Activated CD4-positive, alpha-beta T cell treated with anti-CD3 and anti-CD28 coated beads, Interleukin-2, amount 50 U/mL, for 16 hours (primary cell): ENCODE measurements at places on chromosomes 6 and 20.

GRCh38 chr6:1216488-1216974 lies 95.4 kb upstream of the FOXQ1 start:
- DNase-seq = no peak

DNA sequence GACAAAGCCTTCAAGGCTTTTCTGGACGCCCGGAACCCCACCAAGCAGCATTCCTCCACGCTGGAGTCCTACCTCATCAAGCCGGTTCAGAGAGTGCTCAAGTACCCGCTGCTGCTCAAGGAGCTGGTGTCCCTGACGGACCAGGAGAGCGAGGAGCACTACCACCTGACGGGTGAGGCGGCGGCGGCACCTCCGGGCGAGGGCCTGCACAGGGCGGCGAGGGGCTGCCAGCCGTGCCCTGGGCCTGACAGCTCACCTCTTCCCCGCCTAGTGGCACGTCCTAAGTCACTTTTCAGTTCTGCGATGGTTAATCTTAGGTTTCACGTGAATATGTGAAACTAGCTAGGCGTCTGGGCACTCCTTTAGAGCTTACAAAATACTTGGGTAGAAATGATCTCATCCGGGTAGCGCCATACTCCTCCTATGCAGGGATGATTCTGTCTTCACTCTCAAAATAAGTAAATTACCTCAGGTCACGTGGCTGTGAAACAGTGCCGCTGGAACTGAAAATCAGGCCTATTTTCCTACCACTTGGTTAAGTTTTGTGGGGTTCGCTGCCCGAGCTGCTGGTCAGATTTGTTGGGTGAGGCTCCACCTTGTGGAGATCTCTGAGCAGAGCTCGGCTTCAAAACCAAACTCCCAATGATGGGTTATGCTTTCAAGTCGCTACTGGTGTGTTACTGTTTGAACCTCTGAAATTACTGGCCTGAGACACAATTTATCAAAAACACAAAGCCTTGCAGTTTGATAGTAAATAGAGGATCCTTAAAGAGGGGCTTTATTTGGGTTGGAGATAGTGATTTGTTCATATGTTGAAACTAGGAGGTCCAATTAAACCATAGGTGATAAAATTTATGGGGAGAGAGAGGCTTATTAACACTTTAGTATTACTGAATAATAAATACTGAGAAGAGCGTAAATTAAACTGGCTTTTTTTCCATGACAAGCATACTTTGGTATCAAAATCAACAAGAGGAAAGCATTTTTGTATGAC lies 15.5 kb upstream of the CLDN20 start:
- peak; percentile 43 for DNase-seq

DNA sequence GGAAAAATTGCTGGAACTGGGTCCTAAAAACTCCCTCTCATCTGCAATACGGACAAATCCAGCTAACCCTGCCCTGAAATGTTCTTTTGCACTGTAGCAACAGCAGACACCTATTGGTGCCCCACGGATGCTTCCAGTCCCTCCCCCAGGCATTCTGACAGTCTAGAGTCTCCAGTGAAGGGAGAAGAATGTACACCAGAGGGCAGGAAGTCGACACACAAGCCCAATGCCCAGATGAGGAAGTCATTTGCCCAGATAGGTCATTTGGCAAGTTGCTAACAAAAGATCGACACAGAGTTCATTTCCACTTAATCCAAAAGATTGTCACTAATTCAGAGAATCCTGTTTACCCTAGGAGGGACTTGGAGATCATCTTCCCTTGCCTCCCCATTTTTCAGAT lies 293.0 kb upstream of the PRDM1 start:
- DNase-seq = peak; percentile 56

DNA sequence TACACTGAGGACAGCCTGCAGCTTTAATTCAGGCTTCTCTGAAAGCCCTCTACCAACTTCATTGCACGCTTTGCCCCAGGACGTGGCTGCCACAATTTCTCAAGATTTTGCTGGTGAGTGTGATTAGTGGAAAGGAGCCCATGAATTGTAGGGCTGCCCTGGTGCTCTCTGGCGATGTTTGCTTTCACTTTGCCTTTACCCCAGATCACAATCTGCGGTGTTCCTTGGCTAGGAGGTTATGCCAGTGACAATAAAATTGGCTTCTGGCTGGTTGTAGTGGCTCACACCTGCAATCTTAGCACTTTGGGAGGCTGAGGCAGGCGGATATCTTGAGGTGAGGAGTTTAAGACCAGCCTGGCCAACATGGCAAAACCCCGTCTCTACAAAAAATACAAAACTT lies 139.3 kb downstream of the FOXC1 start:
- DNase-seq = no peak

GRCh38 chr6:39929733-39930461 lies 4.4 kb downstream of the MOCS1 start:
- DNase-seq = no peak

DNA sequence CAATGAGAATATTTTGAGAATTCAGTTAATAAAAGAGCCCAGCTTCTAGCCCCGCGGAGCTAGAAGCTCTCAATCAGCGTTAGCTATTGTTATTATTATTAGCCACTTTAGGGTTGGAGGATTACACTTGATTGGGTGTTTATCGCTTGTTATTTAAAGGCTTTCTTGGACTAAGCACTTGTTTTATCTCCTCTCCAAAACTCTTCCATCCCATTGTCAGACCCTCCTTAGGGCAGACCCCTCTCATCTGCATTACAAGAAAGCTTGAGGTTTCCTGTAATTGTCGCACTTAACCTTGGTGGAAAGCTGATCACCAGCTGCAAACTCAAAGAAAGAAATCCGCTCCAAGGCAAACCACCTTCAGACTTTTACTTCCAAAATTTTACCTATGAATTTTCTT lies 4.8 kb downstream of the DPPA5 start:
- no peak for DNase-seq

GRCh38 chr20:37984018-37984785 lies 49.1 kb downstream of the TTI1 start:
- DNase-seq = no peak

- DNase-seq = no peak
Observed at GRCh38 chr6:170404697-170405096, 98.1 kb downstream of the FAM120B start.

DNA sequence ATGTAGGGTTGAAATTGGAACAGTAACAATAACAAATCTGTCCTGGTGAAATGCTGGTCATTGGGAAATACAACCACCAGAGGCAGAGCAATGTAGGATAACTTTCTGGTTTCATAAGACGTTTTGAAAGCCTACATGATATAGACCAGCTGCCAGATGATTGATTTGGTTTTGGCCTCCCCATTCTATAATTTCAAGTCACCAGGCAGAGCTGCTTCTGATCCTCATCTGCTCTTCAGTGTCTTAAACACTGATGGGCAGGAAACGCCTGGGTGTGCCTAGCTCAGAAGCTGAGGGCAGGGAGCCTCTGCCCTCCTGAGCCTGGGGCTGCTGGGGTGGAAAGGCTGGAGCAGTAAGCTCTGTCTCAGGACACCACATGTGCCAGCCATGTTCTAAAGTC lies 24.5 kb downstream of the DHX35 start:
- no peak for DNase-seq

DNA sequence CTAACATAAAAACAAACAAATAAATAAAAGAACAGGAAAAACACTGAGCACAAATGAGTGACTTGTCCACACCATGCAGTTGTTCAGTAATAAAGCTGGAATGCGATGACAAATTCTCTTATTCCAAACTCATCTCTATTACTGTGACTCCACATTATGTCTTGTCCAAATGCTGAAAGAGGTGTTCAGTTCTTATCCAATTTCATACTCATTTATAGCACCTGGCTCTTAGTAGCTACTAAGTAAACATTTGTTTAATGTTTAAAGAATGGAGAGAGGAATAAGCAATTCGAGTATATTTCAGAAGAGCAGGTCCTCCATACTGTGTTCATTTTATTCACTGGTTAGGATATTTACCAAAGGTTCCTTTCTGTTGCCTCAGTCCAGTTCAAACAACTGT lies 439.0 kb upstream of the JAG1 start:
- no peak for DNase-seq

GRCh38 chr6:139990026-139990686 lies 615.7 kb upstream of the CITED2 start:
- no peak for DNase-seq

GRCh38 chr6:162270966-162271365 lies 456.6 kb downstream of the PRKN start:
- DNase-seq = no peak

- peak; percentile 8 for DNase-seq
Observed at GRCh38 chr6:8481727-8482126, 46.4 kb upstream of the SLC35B3 start.

GRCh38 chr6:80325742-80326141 lies 219.3 kb downstream of the BCKDHB start:
- no peak for DNase-seq

- no peak for DNase-seq
Observed at GRCh38 chr6:38775870-38776269, 60.8 kb downstream of the DNAH8 start.

DNA sequence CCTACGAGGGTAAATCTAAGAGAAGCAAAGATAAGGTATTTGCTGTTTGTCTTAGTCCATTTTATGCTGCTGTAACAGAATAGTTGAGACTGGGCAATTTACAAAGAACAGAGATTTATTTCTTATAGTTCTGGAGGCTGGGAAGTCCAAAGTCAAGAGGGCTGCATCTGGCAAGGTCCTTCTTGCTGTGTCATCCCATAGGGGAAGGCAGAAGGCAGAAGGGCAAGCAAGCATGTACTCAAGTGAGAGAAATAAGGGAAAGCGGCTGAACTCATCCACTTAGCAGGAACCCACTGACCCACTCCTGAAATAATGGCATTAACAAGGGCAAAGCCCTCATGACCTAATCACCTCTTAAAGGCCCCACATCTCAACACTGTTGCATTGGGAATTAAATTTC lies 102.7 kb downstream of the AGPAT4 start:
- no peak for DNase-seq

- no peak for DNase-seq
Observed at GRCh38 chr6:30152016-30152673, 8.9 kb downstream of the TRIM10 start.
